ENCODE measurements at places on chromosomes 3 and 15. TPM values are rescaled to one million over a fixed set of nuclear protein-coding genes. Genes with fewer than 3 reads are reported as not detected.

The TGM4 gene
- total RNA-seq = not detected

The DGKG gene
- 2.4 TPM for total RNA-seq

The MOBP gene
- not detected for total RNA-seq

The PIERCE2 gene
- 1.8 TPM for total RNA-seq

All from placental pericyte (primary cell).